ENCODE measurements at places on chromosomes 5 and 9.

- DNase-seq, result no peak
Measured at GRCh38 chr9:130500340-130501180, 55.8 kb downstream of the ASS1 start.

DNA sequence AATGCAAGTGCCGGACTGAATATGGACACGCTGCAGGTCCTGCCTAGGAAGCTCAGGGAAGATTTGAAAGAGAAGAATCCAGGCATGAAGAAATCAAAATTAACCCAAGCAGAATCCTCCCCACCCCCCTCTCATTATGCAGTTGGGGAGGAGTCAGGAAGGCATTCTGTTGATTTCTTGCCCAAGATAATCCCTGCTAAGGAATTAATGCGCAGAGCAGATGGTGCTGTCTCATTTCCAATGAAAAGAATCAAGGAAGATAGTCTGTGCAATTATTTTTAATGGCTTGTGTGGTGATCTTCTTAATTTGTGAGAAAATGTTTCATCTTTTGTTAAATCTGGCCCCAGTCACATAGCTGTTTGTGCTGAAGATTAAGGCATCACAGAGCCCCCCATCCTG is 145.0 kb downstream of the ZNF462 start:
- no peak for DNase-seq

GRCh38 chr9:123828449-123828848 is 101.5 kb downstream of the DENND1A start:
- DNase-seq, result no peak

- DNase-seq, result no peak
Measured at GRCh38 chr5:131416729-131417128, 152.9 kb downstream of the CDC42SE2 start.

DNA sequence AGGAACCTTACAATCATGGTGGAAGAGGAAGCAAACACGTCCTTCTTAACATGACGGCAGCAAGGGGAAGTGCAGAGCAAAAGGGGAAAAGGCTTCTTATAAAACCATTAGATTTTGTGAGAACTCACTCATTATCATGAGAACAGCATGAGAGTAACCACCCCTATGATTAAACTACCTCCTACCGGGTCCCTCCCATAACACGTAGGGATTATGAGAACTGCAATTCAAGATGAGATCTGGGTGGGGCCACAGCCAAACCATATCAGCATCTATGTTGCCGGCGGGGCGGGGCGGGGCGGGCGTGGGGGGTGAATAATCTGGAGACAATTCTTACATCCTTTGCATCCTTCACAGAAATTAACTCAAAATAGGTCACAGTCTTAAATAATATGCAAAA is 58.8 kb upstream of the GFPT2 start:
- no peak for DNase-seq

DNA sequence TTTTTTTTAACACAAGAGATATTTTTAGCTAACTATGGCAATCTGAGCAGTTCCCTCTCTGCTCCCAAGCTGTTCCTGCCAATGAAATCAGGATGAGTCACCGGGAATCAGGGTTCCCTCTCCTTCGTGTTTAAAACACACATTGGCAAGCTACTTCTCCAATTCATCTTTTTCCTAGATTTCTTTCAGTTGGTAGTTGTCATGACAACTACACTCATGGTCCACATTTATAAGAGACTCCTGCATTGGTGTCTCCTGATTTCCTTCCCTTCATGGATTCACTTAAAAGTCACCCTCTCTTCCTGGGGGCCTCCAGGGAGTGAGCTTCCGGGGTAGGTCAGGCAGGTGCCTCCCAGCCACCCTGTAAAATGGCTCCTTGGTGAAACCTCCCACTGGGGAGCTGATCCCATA is 72.3 kb upstream of the NIPAL4 start:
- DNase-seq, result no peak

DNA sequence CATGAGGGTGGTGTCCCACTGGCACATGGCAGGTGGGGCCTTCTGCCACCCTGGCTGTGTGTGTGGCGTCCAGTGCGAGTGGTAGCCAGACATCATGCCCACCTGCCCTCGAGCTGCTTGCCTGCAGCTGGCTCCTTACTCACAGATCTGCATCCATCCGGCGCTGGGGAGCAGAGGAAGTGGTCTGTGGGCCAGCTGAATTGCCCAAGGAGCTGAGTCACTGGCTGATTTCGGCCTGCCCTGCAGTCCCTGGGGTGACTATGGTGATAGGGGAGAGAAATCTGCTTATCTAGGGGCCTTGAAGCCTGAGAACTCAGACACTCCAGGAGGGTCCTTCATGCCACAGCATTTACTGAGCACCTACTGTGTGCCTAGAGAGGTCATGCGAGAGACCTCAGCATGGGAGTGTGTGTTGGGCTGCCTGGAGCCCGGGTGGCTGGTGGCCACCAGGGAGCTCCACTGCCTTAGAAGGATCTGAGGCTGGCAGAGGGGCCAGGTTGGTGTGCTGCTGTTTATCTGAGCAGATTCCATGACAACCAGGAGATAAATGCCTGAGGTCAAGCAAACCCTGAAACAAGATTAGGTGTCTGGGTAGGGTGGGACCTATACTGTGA is 57.1 kb downstream of the SLC22A5 start:
- no peak for DNase-seq

DNA sequence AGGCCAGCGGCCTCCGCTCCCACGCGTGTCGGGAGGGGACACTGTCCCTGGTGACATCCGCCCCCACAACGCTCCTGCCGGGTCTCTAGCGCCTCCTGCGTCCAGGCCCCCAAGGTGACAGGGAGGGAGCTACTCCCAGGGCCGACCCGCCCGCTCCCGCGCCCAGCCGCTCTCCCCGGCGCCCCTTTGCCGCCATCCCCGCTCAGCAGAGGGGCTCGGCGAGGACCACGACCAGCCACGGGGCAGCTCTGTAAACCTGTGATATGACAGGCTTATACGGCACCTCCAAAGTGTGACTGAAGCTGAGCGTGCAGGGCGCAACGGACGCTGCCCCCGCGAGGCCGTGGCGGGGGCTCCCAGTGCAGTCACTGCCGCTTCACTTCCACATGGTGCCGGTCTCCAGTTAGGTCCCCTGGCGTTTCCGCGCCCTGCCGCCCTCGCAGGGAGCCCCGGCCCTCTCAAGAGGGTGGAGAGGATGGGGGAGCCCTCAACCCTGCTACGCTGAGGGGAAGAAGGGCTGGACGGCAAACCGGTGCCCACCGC is 978 bp upstream of the ADCY2 start:
- DNase-seq, result no peak

GRCh38 chr9:76162751-76163500 is 231.3 kb downstream of the RFK start:
- DNase-seq, result no peak

Measured in HEK293T (cell line).